ENCODE measurements at places on chromosomes 16 and 17.

- no peak for DNase-seq
Measured at GRCh38 chr16:7304279-7304678, 28.4 kb upstream of the RBFOX1 start.

DNA sequence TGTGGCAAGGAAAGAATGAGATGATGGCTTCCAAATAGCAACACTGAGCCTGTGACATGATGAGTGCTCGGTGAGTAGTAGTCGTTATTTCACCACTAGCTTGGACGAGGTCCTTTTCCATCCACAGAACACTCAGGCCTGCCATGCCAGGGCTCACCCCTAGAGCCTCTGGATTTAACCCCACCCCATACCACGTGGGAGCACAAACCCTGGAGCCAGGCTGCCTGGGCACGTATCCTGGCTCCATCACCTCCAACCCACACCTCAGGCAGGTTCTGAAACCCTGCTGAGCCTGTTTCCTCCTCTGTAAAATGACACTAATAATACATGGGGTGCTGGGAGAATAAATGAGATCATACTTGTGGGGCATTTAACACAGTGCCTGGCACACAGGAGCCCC lies 192.4 kb downstream of the KATNIP start:
- DNase-seq: no peak

GRCh38 chr16:73412416-73412815 lies 364.5 kb upstream of the ZFHX3 start:
- DNase-seq: no peak

- DNase-seq: no peak
Measured at GRCh38 chr16:66605979-66606751, 1.7 kb downstream of the CMTM3 start.

DNA sequence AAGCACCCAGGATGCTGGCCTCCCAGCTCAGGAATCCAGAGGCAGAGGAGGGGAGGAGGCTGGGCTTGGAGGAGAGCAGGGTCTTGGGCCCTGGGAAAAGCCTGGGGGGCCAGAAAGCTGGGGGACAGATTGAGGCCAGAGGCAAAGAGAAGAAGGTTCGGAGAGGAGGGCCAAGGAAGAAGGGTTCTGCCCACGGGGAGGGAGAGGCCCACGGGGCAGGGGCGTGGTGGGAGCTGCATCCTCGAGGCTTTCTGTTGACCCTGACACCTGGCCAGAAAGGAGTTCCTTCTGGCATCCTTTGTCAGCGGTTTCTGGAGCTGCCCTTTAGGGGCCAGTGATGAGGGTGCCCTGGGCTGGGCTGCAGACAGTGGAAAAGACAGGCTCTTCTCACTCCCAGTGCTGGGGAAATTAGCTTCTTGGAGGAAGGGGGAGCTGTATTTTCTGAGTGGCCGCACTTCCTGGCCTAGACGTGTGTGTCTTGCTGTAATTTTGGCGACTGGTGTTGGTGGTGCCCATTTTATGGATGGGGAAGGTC lies 308.7 kb downstream of the SEC14L1 start:
- DNase-seq: no peak

DNA sequence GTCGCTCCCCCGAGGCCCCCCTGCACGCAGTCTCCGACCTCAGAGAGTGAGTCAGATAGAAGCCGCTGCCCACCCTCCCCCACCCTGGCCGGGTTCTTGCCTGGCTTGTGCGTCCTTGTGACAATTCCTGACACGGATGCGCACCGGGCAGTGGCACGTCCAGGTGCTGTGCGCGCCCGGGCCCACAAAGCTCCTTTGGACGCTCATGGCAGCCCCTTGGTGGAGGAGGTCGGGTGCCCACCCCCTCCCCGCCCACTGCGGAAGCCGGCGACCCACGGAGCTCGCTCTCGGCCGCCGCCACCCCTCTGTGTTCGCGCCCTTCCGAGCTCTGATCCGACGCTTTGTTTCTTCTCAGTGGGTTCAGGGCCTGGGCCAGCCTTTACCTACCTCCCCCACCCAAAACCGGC lies 662 bp upstream of the TUBB3 start:
- peak; percentile 93 for DNase-seq

GRCh38 chr17:18225121-18225641 lies at the start of gene LLGL1:
TSS of gene LLGL1 (plus strand) at chr17:18225635. CDS start at chr17:18225683, 48 bp downstream.
- peak; percentile 93 for DNase-seq

DNA sequence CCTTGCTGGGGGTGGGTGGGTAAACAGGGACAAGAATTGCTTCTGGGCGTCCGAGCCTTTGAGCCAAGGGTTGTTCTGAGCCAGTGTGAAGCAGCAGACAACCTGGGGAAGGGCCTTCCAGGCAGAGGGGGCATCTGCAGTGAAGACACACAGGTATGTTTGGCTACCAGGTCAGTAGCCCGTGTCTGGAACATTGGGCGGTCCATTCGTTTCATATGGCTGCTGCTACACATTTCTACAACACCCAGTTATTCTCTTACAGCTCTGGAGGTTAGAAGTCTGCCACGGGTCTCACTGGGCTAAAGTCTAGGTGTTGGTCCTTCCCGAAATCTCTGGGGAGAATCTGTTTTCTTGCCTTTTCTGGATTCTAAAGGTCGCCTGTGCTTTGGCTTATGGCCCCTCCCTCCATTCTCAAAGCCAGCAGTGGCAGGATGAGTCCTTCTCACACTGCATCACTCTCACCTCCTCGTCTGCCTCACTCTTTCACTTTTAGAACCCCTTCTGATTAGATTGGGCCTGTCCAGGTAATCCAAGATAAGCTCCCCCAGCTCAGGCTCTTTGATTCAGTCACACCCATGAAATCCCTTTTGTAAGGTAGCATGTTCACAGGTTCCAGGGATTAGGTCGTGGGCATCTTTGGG lies 136.1 kb downstream of the CLEC16A start:
- no peak for DNase-seq

- no peak for DNase-seq
Measured at GRCh38 chr16:9845661-9846361, 336.4 kb downstream of the GRIN2A start.

DNA sequence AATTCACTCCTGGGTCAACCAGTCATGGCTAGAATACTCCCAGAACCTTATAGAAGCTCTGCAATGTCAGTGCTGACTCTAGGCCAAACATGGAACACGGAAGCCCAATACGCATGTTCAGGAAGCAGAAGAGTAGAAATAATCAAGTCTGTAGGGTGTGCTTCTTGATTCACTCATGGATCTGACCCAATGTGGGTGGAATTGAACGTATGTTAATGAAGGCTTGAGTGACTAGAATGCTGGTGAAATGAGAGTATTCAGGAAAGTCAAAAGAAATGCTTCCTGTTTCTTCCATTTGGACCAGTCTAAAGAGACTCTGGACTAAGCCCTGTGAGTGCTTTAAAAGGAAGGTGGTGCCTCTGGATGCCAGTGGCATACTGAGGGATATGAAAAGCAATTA lies 395.0 kb downstream of the CDH13 start:
- DNase-seq: no peak

- DNase-seq: no peak
Measured at GRCh38 chr17:63479495-63480184, 2.8 kb downstream of the ACE start.

- no peak for DNase-seq
Measured at GRCh38 chr16:83995754-83996153, 27.7 kb downstream of the NECAB2 start.

DNA sequence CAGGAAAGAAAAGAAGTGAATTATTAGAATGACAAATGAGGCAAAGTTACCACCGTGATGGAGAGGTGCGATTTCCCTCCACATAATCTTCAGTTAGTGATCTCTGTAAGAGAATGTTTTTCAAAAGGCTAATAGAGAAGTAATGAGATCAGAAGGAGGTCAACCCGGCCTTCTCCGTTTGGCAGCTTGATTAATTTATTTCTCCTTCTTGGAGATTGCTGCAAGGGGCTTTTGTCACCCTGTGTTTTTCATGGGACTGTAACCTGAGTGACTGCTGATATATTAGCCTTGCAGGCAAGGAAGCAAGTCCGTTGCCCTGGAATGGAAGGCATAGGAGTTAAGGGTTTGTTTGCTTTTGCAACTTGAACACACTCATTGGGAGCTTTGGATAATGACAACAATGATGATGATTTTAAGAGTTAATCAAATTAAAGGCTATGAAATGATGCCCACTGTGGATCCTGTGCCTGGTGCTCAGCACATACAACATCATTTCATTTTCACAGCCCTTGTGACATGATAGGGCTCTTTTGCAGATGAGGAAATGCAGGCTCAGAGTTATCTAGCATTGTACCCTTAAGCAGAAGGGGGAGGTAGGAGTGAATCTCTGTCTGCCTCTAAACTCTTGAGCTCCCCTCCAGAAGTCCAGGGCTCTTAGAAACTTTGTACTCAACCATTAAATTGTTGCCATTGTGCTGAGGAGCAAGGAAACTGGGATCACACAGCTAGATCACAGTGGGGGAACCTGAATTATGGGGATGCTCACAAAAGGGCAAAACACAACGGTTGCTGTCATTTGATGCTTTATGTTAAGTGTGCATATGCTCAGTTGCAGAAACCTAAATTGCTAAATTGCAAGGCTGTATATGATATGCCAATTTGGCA lies 226.3 kb downstream of the WWOX start:
- no peak for DNase-seq

DNA sequence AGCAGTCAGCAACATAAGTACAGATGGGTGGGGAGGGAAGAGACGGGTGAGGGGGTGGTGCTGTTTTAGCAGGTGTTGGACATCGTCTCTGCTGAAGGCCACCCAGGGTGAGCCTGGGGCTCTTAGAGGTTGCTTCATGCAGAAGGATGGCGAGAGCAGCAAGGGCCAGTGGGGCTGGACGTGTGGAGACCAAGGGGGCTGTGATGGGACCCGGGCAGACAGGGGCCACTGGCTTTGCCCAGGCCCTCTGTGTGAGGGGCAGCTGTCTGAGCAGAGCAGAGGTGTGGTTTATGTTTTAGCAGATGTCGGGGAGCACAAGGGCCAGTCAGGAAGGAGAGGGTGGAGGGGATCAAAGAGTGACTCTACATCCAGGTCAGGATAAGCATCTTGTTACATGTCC lies 4.8 kb downstream of the NARF start:
- DNase-seq: no peak

GRCh38 chr16:799948-800833 lies at the start of gene GNG13:
TSS of gene GNG13 (minus strand) at chr16:800734. CDS start at chr16:799077, 1,657 bp downstream.
- DNase-seq: no peak

DNA sequence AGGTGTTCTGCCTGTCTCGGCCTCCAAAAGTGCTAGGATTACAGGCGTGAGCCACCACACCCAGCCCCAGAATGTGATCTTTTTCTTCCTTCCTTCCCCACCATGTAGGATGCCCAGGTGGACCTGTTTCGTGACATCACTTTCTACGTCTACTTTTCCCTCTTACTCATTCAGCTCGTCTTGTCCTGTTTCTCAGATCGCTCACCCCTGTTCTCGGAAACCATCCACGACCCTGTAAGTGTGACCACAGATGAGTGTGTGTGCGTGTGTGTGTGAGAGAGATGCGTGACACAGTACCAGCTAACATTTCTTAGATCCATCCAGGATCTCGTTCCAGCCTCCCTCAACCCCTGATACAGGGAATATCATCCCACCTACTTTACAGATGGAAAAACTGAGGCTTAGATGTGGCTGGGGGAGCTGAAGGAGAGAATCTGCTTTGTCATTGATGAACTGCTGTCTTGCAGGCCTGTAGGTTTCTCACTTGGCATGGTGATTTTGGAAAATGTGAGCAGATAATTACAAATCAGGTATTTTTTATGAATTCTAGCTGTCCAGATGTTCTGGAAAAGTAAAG lies 67.1 kb downstream of the ABCC1 start:
- DNase-seq: no peak

- DNase-seq: no peak
Measured at GRCh38 chr17:44918006-44918405, 2.7 kb upstream of the GFAP start.

- peak; percentile 6 for DNase-seq
Measured at GRCh38 chr17:73013816-73014663, 78.4 kb downstream of the SLC39A11 start.

GRCh38 chr17:283911-284675 lies 68.5 kb downstream of the RPH3AL start:
- DNase-seq: no peak

DNA sequence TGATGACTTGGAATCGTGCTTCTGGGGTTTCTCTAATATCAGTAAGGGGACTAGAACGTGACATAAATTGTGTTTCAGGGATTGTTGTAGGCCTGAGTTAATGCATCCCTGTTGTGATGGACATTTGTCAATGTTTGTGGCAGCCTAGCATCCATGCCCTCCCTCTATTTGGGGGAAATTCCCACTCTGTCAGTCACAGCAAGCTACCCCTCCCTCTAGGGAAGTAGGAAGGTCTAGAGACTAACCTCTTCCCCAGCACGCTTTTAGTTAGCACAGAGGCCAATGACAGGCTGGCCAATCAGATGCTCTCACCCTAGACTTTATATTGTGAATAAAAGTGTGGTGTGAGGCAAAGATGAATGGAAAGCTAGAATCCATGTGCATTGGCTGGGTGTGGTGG lies 32.4 kb upstream of the NF1 start:
- no peak for DNase-seq

GRCh38 chr16:73172973-73173709 lies 125.2 kb upstream of the ZFHX3 start:
- peak; percentile 2 for DNase-seq

- DNase-seq: no peak
Measured at GRCh38 chr17:82151106-82151957, 53.3 kb upstream of the FASN start.

DNA sequence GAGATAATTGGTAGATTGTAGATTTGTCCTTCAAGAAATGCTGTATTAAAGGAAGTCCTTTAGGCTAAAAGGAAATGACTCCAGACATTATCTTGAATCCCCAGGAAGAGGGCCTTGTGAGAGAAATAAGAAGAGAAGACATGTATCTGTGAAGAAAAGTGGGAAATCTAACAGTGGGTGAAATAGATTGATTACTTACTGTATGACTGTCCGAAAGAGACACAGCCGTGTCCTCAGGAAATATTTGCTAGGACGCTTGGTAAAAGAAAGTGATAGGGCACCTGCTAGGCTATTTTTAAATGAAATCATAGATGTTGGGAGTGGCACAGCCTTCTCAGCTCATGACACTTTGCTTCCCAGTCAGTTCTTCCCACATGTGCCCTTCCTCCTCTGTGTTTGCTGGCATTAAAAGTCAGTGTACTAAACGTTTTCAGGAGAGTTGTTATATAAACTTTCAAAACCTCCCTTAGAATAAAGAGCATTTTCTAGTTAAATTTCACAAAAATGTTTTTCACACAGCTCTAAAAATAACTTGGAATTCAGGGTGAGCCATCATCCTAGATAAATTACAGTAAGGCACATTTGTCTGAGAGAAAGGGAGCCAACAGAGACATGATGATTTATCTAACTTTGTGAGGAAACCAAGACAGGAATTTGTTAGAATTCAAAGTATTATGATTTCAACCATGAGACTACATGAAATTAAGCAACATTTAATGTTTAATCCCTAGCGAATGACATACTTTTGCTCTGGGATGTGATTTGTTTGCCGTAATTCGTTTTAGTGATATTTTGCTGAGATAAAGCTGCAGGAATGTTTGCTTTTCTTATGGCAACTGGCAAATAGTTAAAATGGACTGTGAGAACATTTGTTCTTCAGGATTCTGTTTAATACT lies 35.0 kb downstream of the DHRS7B start:
- DNase-seq: peak; percentile 81
